CD4-positive, alpha-beta T cell treated with Interleukin-12 subunit alpha and Interleukin-12 subunit beta, for 1 hour (primary cell): ENCODE measurements at places on chromosomes 12 and 14.
A peak's percentile ranks its signal among the peaks of the same experiment; 100 is the strongest.

DNA sequence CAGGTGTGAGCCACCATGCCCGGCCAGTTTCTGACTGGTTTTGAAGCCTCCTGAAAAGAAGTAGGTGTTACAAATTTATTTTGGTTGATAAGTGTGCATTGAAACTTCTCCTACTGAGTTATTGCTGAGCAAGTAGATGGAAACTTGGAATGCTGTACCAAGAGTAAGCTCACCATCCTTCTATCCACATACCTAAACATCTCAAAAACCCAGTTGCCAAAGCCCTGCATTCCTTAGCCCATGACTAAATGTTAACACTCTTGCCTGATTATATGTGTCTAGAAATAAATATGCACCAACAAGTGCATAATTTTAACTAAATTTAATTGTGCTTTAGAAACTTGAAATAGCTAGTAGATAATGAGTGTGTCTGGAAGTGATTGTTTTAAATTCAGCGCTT is 357.8 kb downstream of the DUSP6 start:
- no peak for DNase-seq

- DNase-seq, result no peak
These were observed 109.9 kb downstream of the TTC8 start for GRCh38 chr14:88934351-88934806.

GRCh38 chr14:102283631-102284129 is 21.3 kb downstream of the MOK start:
- no peak for DNase-seq

DNA sequence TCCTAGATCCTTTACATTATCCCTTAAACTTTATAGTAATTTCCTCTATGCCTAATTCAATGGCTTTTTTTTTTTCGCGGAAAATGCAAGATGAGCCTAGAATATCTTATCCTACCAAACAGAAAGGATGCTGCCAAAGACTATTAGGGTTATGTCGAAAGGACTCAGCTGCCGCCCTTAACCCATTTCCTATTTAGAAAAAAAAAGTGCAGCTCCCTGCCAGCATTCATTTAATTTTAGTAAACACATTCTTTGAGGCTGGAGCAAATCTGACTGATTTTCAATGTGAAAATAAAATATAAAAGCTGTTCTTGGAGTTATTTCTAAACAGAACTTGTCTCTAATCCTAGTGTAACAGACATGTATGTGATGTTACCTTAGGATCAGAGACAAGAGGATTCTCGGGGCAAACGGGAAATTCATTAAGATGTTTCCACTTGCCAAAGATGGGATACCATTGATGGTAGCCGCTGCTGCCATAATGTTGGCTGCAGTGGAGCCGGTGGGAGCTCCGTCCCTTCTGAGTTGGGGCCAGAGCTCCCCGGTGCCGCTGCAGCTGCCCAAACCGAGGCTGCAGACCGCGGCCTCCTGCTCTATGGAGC is 8.2 kb upstream of the A2M start:
- DNase-seq, result no peak

- DNase-seq, result no peak
These were observed 28.9 kb upstream of the LTA4H start for GRCh38 chr12:96064271-96064670.

GRCh38 chr14:93736378-93737014 is 51.8 kb downstream of the PRIMA1 start:
- no peak for DNase-seq

- no peak for DNase-seq
These were observed 204.6 kb downstream of the ETV6 start for GRCh38 chr12:11854011-11854499.

- DNase-seq, result peak; percentile 19
These were observed 281.0 kb upstream of the CRY1 start for GRCh38 chr12:107374161-107374840.

- peak; percentile 9 for DNase-seq
These were observed 13.1 kb downstream of the ATXN3 start for GRCh38 chr14:92093320-92093719.

DNA sequence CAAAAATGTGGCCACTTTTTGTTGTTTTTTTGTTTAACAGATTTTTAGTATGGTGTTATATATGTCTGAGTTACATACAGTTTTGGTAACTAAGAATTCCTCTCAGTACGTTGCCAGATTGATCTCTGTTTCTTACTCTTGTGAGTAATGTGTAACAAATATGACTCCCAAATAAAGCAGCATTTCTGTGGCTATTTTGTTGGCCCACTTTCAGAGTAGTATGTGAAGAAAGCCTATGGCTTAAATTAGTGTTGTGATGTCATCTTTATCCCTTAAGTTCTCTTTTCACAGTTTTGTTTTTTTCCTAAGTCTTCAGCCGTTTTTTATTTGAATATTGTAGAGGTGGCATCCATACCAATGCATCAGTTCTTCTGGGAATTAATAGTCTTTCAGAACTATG is 10.7 kb downstream of the PCNX4 start:
- DNase-seq, result no peak

DNA sequence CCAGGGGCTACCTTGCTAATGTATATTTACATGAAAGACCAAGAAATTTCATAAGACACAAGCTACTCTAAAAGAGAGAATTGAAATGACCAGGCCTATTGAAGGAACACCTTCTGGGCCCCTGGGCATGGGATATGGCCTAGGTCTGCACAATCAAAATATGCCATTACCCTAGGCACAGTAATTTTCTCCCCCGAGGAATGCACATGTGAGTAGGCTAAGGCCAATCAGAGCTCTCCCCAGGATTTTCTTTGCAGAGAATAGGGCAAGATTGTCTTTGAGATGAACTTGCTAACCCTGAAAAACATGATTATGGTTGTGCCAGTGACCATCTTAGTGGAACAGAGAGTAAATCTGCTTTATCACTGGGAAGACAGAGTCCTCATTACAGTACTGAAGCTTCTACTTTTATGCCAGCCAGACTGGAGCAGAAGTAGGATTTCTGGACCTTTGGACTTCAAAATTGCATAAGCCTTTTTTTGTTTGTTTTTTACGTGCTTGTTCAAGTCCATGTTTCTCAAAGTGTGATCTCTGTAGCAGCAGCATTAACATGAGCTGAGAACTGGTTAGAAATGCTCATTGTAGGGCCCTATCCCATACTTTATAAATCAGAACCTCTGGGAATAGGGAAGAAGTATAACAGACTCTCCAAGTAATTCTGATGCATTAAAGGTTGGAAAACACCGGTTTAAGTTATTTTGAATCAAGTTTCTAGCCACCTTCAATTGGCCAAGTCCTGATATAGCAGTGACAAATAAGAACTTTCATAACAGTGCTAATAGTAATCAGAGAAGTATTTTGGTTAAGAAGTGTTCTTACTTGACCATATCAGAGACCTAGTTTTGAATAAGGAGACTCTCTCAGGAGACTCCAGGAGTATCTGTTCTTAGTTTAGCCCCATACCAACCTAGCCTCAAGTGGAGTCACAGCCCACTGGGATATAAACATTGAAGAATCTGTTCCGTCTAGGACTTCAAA is 112.9 kb downstream of the LMO3 start:
- no peak for DNase-seq

DNA sequence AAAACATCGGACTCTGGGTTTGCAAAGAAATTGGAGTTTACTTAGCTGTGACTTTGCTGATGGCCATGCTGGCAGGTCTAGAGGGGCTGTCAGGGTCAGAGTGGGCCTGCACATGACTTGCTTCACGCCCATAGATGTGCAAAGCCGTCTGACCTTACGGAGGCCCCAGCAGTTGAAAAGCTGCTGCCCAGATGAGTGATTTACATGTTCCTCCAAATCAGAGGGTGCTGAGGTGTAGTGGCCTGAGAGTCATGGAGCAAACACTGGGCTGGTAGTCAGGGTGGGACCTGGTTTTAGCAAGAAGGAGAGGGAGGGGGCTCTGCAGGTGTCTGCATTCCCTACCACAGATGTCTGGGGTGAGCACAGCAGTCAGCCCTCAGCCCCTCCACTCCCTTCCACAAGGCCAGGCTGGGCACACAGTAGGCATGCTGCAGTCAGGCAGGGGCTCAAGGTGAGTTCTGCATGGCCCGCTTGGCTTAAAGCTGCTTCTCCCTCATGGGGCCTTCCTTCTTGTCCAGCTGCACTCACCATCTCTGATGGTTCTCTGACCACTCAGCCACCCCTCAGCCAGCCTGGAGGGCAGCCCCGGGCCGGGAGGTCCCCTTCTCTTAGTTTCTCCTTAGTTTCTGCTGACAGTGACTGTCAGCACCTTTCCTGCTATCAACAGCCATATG is 34.2 kb upstream of the EML1 start:
- no peak for DNase-seq

GRCh38 chr14:51616724-51617409 is 34.8 kb upstream of the FRMD6 start:
- DNase-seq, result no peak

GRCh38 chr12:14959126-14959440 is 2.3 kb downstream of the ARHGDIB start:
- DNase-seq, result peak; percentile 48
